Activated CD4-positive, alpha-beta memory T cell treated with anti-CD3 and anti-CD28 coated beads, Interleukin-2, amount 10 ng/mL, durations not matched to agents 7 days and 5 days (primary cell): ENCODE measurements at places on chromosomes 4 and X.

- DNase-seq = no peak
Observed at GRCh38 chr4:6703786-6704185, 5.9 kb downstream of the MRFAP1L1 start.

DNA sequence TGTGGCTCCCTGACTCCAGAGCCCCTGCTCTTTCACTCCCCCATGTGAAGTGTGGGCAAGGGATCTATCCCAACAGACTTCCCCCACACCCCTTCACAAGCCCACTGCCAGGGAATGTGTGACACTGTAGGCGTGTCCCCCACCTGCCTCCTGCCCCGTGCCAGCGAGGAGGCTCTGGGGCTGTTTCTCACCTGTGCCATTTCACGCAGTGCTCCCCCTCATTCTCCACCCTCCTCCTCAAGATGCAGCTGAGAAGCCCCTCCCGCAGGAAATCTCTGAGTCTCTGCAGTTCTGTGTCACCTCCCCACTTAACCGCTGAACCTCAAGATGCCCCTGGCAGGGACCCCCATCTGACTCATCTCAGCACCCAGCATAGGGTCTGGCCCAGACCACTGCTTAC lies 5.4 kb downstream of the MAN2B2 start:
- no peak for DNase-seq

GRCh38 chr4:3859571-3859970 lies 93.4 kb downstream of the ADRA2C start:
- DNase-seq = no peak

GRCh38 chr4:59127006-59127405 lies 2016.8 kb upstream of the IGFBP7 start:
- DNase-seq = no peak

- DNase-seq = no peak
Observed at GRCh38 chr4:156336511-156336910, 382.8 kb upstream of the CTSO start.
